ENCODE measurements at places on chromosomes 2 and 18.

GRCh38 chr2:23385748-23386338 is 864 bp downstream of the KLHL29 start:
- DNase-seq: peak; percentile 45

GRCh38 chr18:58754544-58755068 is 83.3 kb downstream of the MALT1 start:
- DNase-seq: no peak

GRCh38 chr2:120892271-120892966 is 156.8 kb downstream of the GLI2 start:
- DNase-seq: no peak

DNA sequence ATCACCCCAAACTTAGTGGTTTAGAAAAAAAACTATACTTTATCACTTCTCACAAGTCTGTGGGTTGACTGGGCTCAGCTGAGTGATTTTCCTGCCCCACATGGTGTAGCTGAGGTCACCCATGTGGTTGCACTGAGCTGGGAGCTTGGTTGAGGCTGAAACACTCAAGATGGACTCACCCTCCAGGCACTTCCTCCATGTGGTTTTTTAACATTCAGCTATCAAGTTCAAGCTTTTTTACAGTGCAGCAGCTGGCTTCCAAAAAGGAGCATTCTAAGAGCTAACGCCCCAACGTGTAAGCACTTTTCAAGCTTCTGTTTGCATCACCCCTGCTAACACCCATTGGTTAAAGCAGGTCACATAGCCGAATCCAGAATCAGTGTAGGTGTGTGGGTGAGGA is 105.9 kb upstream of the CREB1 start:
- DNase-seq: peak; percentile 97
